ENCODE measurements at places on chromosomes 6 and 20.

DNA sequence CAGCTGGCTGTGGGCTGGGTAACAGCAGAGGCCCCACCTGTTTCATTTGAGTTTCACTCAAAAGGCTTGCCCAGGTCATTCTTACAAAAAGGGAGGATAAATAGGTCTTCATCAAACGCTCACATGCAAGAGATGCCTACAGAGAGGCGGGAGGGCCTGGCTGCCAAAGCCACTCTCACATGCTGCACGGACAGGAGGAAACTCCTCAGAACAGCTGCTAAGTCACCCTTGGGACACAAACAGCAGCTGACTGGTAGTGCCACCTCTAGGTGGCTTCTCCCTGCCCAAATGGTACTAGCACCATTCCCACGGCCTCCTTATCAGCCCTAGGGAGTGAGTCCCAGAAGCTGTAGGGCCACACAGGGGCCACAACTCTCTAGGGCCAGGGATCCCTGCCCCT is 23.8 kb downstream of the SLC22A23 start:
- H3K4me3 ChIP-seq: no peak overlapping the region
- DNase-seq: no peak
- H3K27me3 ChIP-seq: no peaks in the 10 kb centered on the region
- peaks cover 24% of the 10 kb centered on the region for H3K4me1 ChIP-seq
- peaks cover 2% of the 10 kb centered on the region for H3K36me3 ChIP-seq

- DNase-seq: no peak
- H3K4me3 ChIP-seq: no peak overlapping the region
- no peaks in the 10 kb centered on the region for H3K27me3 ChIP-seq
- no peaks in the 10 kb centered on the region for H3K36me3 ChIP-seq
- no peaks in the 10 kb centered on the region for H3K4me1 ChIP-seq
These were observed 29.9 kb upstream of the MTRF1L start for GRCh38 chr6:153032255-153032882.

- no peaks in the 10 kb centered on the region for H3K27me3 ChIP-seq
- no peak overlapping the region for H3K4me3 ChIP-seq
- H3K4me1 ChIP-seq: no peaks in the 10 kb centered on the region
- no peak for DNase-seq
These were observed 370.7 kb upstream of the TSHZ2 start for GRCh38 chr20:52601295-52601971.

DNA sequence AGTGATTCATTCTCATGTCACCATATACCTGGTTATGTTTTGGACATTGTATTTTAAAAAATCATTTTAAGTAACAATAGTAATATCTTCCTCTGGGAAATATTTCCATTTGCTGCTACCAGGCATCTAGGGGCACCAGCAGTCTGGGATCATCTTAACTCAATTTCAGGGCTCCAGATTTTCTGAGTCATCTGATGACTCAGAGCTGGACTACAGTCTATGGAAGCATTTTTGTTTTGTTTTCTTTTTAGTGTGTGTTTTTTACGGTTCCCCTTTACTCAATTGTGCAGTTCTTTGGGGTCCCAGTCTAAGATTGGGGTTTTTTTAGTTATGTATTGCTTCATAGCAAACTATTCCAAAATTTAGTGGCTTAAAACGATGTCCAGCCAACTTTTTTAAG is 5.7 kb upstream of the FKBP5 start:
- H3K36me3 ChIP-seq: no peaks in the 10 kb centered on the region
- no peak overlapping the region for H3K4me3 ChIP-seq
- peak; percentile 51 for DNase-seq
- H3K27me3 ChIP-seq: no peaks in the 10 kb centered on the region
- H3K4me1 ChIP-seq: no peaks in the 10 kb centered on the region
- no peak overlapping the region for H3K27ac ChIP-seq

- H3K36me3 ChIP-seq: peaks cover 35% of the 10 kb centered on the region
- no peak for DNase-seq
- H3K4me3 ChIP-seq: no peak overlapping the region
- H3K4me1 ChIP-seq: no peaks in the 10 kb centered on the region
- no peaks in the 10 kb centered on the region for H3K27me3 ChIP-seq
- no peak overlapping the region for H3K27ac ChIP-seq
These were observed 8.8 kb downstream of the BTBD3 start for GRCh38 chr20:11926292-11926998.

GRCh38 chr20:18533978-18534644 is 26.4 kb downstream of the SEC23B start:
- no peak overlapping the region for H3K27ac ChIP-seq
- H3K27me3 ChIP-seq: no peaks in the 10 kb centered on the region
- peaks cover 26% of the 10 kb centered on the region for H3K36me3 ChIP-seq
- no peaks in the 10 kb centered on the region for H3K4me1 ChIP-seq
- no peak for DNase-seq
- no peak overlapping the region for H3K4me3 ChIP-seq

DNA sequence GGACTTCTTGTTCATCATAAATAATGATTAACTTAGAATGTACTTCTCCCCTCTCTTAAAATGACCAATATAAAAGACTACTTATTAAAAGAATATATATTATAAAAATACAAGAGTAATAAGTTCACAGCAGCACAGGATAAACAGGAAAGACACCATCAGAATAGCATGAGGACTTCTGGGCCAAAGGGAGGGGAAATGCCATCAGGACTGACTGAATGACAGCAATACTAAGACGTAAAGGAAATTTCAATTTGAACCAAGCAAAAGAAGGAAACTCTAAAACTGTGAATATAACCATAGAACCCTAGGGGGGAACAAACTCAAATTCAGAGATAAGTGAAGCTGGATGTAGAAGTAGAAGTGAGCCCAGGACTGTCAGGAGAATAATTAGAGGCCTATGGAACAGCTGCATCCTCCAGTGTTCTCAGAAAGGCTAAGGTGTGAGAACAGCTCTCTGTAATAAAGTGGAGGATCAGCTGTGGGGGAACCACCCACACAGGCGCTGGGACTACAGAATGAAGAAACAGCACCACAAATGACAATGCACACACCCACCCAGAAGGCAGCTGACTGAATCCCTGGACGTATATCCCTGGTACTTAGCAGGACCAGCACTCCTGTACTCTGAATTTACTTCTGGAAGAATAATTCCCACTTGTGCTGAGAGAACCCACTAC is 37.8 kb downstream of the ZHX3 start:
- no peaks in the 10 kb centered on the region for H3K27me3 ChIP-seq
- H3K4me1 ChIP-seq: no peaks in the 10 kb centered on the region
- H3K4me3 ChIP-seq: no peak overlapping the region
- no peak for DNase-seq
- H3K27ac ChIP-seq: no peak overlapping the region

DNA sequence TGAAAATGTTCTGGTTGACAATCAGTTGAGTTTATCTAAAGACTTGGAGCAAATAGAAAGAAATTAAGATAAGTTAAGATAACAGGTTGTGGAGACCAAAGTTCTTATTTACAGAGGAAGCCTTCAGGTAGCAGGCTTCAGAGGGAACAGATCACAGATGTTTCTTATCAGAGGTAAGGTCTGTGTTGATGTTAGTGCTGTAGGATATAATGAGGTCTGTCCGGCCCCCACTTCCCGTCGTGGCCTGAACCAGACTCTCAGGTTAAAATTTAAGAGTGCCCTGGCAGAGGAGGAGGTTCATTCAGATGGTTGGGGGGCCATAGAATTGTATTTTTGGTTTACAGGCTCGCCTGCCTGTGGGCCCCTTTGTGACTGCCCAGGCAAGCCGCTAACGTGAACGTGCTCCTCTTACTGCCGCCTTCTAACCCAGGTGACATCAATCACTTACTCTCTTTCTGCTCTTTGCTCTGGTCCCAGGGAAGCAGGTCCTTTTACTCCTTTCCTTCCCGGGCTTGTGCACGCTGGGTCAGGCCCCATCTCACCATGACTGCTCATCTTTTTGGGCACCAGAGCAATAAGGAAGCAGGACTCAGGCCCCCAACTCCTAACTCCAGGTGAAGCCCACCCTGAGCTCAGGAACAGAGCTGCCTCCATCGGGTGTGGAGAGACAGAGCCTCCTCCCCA is 18.3 kb upstream of the UNC93A start:
- H3K27ac ChIP-seq: no peak overlapping the region
- H3K36me3 ChIP-seq: no peaks in the 10 kb centered on the region
- H3K4me3 ChIP-seq: no peak overlapping the region
- no peaks in the 10 kb centered on the region for H3K27me3 ChIP-seq
- DNase-seq: no peak
- H3K4me1 ChIP-seq: peaks cover 6% of the 10 kb centered on the region

- H3K27me3 ChIP-seq: no peaks in the 10 kb centered on the region
- H3K27ac ChIP-seq: no peak overlapping the region
- peaks cover 8% of the 10 kb centered on the region for H3K4me1 ChIP-seq
- no peaks in the 10 kb centered on the region for H3K36me3 ChIP-seq
- peak; percentile 28 for DNase-seq
These were observed 66.7 kb upstream of the BMP2 start for GRCh38 chr20:6700563-6701329.
